HuH-7.5 (cell line): ENCODE measurements at places on chromosomes 7 and 10.

GRCh38 chr7:120302190-120302589 is 29.2 kb downstream of the KCND2 start:
- no peak for DNase-seq

- DNase-seq: no peak
Measured at GRCh38 chr7:4325732-4326131, 356.4 kb upstream of the FOXK1 start.

DNA sequence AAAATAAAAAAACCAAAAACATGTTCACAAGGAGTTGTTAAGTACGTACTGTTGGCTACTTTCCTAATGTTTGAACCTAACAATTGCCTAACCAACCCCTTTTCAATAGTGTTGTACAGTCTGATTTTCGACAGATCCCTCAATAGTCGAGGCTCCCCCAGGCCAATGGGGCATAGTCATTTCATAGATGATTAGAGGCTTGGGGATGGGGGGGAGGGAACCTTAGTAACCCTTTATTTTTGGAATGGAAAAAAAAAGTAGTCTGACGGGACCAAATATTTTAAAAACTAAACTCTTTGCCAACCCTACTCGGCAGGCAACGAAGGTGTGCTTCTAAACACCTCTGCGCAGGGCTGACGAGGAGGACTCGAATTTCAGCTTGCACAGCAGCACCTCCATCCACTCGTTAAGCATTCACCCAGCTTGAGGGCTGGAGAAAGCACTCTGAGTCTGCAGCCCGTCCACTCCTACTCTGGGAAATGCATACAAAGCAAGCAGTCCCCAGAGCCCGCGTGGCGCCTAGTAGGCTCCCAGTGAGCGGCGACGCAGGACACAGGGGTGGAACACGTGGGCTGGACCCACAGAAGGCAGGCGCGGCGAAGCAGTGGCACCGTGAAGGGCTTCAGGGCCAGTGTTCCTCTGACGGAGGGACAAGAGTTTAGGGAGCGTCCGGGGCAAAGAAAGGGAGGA is 899 bp downstream of the PUS7 start:
- peak; percentile 78 for DNase-seq

- no peak for DNase-seq
Measured at GRCh38 chr7:128954830-128955802, 17.4 kb downstream of the IRF5 start.

DNA sequence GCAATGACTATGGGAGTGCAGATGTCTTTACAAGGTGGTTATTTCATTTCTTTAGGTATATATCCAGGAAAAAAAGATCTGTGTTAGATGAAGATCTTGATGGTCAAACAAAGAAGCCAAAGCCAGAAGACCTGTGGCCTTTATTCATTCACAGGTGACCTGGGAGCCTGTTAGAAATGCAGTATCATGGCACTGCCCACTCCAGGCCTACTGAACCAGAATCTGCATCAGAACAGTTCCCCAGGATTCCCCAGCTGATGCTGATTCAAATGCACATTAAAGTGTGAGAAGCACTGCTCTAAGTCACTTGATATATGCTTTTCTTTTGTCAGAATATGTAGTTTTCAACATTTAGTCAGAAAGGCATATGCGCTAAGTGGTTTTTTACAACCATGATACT is 251.1 kb downstream of the IPMK start:
- DNase-seq: no peak

- DNase-seq: no peak
Measured at GRCh38 chr10:24866604-24867583, 85.5 kb downstream of the PRTFDC1 start.

GRCh38 chr7:133614251-133614650 is 361.4 kb downstream of the EXOC4 start:
- no peak for DNase-seq

DNA sequence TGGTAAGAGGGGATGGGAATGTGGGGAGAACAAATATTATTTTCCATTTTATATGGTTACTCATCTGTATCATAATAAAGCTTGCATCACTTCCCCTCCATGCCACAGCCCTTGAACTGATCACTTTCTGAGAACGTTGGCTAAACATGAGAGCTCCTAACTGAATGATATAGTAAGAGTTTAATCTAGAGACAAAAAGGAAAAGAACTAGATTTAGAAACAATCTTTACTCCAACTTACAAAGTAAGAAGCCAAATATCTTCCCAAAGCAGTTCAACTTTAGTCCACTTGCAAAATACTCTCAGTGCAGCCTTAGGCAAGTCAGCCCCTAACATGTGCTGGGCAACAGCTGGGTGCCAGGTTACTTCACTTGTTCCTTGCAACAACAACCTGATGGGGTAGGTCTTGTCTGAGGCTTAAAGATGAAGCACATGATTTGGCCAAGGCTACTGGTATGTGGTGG is 20.3 kb downstream of the SMURF1 start:
- DNase-seq: no peak

DNA sequence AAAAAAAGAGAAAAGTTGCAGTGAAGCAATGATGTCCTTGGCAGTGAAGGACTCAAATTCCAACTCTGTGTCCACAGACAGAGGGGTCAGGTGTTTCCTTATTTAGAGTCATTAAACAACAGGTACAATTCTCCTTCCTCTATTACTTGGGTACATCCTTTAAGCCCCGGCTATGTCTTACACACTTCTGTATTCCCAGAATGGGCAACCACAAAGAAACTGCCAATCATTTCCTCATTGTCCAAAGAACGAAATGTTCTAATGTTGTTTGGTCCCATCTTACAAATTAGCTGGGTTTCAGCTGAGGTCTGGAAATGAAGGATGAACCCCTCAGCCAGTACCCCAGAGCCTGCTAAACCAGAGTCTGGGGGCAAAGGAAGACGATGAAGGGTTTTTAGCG is 59.5 kb downstream of the GRB10 start:
- DNase-seq: no peak

DNA sequence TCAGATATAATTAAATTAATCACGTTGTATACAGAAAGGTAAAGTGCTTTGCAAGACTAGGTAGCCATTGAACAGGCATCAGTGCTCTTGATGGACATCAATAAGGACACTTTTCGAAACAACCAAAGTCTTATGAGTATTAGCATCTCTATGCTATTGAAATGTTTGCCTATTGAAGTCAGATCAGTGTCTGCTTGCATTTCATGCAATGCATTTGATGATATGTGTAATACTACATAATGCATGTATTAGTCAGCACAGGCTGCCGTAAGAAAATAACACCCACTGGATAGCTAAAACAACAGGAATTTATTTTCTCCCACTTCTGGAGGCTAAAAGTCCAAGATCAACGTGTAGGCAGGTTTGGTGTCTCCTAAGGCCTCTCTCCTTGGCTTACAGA is 209.3 kb upstream of the PLXDC2 start:
- DNase-seq: no peak

- DNase-seq: no peak
Measured at GRCh38 chr10:66788178-66788987, 137.5 kb upstream of the LRRTM3 start.

GRCh38 chr7:18958627-18959026 is 158.8 kb downstream of the TWIST1 start:
- no peak for DNase-seq

DNA sequence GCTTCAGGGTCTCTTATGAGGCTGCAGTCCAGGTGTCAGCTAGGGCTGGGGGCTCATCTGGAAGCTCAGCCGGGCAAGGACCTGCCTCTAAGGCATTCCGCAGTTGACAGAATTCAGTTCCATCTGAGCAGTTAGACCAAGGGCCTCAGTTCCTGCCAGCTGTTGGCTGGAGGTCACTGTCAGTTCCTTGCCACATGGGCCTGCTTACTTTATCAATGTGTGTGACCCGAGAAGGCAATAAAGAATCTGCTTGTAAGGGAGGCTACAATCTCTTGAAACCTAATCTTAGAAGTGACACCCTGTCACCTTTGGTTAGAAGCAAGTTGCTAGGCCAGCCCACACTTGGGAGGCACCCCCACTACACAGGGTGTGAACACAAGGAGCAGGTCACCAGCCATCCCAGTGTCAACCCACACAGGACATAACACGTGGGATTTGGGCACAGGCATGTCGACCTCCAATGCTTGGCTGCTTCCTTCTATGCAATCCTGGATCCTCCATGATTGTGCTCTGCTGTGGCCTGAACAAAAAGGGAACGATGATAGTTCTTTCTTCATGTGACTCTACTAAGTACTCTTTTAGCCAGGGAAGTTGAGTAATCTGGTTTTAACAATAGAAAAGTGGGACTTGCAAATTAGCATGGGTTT is 41.8 kb downstream of the MTURN start:
- DNase-seq: no peak

DNA sequence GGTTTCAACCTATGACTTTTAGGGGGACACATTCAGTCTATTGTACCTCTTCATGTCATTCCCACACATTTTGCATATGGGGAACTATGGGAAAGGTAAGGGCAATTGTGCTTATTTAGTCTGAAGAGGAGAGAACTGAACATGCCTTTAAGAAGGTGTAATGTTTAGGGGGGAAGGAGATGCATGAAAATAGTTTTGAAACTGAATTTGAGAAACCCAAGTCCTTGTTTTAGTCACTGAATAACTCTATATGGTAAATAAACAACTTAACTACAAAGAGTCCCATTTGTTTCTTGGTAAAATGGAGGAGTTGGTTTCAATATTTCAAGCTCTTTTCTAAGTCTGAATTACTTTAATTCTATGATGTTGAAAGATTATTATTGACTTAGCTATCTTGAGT is 166.1 kb downstream of the DNAJB9 start:
- no peak for DNase-seq

DNA sequence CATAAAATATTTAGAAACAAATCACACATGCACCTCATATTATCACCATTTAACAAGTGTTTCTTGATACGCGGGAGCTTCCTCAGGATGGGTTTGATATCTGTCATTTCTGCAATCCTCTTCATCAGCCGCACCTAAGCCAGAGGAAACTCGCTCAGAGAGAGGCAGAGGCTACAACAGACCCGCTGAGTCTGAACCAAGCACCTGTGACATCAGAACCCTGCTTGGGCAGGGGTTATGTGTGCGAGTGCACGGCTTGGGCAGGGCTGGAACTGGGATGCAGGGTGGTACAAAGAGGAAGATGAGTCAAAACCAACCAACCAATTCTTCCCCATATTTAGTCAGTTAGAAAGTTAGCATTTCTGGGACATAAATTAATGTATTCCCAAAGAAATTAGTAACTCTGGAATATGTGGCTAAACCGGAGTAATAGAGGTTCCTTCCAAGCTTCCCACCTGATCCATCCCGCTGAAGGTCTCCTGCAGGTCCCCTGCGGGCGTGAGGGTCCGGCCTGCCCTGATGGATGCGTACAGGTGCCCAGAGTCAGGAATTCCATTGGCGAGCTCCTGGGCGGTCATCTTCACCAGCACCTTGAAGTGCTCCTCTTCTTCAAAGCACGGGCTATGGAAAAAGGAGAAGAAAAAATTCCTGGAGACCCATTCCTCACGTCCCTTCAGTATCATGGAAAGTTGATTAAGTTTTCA is 25.3 kb downstream of the PITRM1 start:
- DNase-seq: no peak

- peak; percentile 55 for DNase-seq
Measured at GRCh38 chr10:97685395-97685958, 1.6 kb downstream of the AVPI1 start.

- no peak for DNase-seq
Measured at GRCh38 chr10:2948127-2948854, 119.1 kb upstream of the PFKP start.

- DNase-seq: no peak
Measured at GRCh38 chr10:101535949-101536348, 52.1 kb downstream of the POLL start.

DNA sequence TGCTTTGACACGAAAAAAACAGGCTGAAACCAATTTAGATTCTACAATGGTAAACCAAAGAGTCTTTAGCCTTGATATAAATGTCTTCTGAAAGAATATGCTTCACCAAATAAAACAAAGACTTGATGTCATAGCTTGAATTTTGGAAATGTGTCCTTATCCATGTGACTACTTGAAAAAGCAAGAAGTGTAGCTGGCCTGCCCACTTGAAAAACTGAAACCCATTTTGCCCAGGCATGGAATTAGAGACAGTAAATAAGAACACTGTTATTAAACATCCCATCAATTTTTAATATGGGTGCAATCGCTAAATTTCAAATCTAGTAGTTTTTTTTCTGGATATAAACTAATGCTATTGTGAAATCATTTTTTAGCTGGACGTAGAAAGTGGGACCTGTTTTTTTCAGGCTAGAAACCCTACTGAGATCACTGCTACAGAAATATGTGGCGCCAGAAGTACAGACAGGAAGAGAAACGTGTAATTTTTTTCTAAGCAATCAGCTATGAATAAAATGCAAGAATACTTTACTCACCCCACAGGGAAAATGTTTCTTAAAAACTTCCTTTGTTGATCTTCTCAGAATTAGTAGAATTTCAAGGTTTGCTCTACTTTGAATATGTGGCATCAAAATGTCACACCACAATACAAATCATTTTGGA is 56.7 kb downstream of the PIP4K2A start:
- no peak for DNase-seq

GRCh38 chr10:2296179-2296891 is 559.0 kb upstream of the ADARB2 start:
- DNase-seq: no peak

- no peak for DNase-seq
Measured at GRCh38 chr10:74244097-74244685, 93.2 kb downstream of the ADK start.

- no peak for DNase-seq
Measured at GRCh38 chr10:124521429-124521871, 59.8 kb downstream of the LHPP start.

- no peak for DNase-seq
Measured at GRCh38 chr10:52778511-52779392, 6.2 kb upstream of the MBL2 start.

DNA sequence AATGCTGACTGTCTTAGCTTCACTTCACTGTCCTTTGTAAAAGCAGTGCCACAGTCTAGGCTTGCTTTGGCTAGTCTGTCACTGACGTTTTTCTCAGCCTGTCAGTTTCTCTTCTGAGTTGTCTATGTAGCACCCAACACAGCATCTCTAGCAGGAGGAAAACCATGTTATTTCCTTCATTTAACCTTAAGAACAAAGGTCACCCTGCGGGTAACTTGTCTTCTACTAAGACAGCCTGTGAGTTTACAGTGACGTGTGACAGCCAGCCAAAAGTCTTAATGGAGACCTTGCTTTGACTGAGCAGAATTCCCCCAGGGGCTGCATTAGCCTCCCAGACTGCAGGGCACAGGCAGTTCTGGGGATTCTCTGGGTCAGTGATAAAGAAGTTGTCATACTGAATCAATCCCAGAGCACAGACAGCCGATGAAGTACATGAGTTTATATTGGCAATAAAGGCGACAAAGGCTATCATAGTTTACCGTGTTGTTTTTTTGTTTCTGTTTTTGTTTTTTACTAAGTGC is 296.0 kb upstream of the KIAA1217 start:
- DNase-seq: no peak

- DNase-seq: no peak
Measured at GRCh38 chr7:27933671-27934565, 194.0 kb downstream of the TAX1BP1 start.

GRCh38 chr7:113000316-113001020 is 86.2 kb downstream of the GPR85 start:
- no peak for DNase-seq

GRCh38 chr7:138954545-138955475 is 26.4 kb downstream of the KIAA1549 start:
- DNase-seq: no peak
